Endothelial cell of coronary artery (primary cell): ENCODE measurements at places on chromosomes 11 and 22. TPM values are rescaled to one million over a fixed set of nuclear protein-coding genes. Genes with fewer than 3 reads are reported as not detected.

OR5A1 gene
- not detected in 2 replicates for total RNA-seq

KIF18A gene
- total RNA-seq: 8.9 and 15.4 TPM in 2 replicates

TIGD3 gene
- 0.09 and 0.27 TPM in 2 replicates for total RNA-seq

APLNR gene
- under 0.01 TPM in 2 replicates for total RNA-seq

TTC36 gene
- total RNA-seq: 0.45 and 1.2 TPM in 2 replicates

PTGDR2 gene
- total RNA-seq: under 0.01 TPM in 1 of 2 replicates, not detected in the other

CTSW gene
- total RNA-seq: not detected in 2 replicates

CNTF gene
- 1.5 and 1.9 TPM in 2 replicates for total RNA-seq

CSNK2A3 gene
- 0.99 and 1.1 TPM in 2 replicates for total RNA-seq

ARL2 gene
- 88.1 and 122 TPM in 2 replicates for total RNA-seq

LMO2 gene
- total RNA-seq: 22.5 and 36.0 TPM in 2 replicates

TMEM191C gene
- 0.38 and 0.54 TPM in 2 replicates for total RNA-seq

PGM2L1 gene
- 15.7 and 22.5 TPM in 2 replicates for total RNA-seq

RAB1B gene
- total RNA-seq: 75.9 and 80.9 TPM in 2 replicates

GAB4 gene
- total RNA-seq: under 0.01 TPM in 1 of 2 replicates, not detected in the other

NEU3 gene
- 5.1 and 6.5 TPM in 2 replicates for total RNA-seq

C11orf16 gene
- not detected in 2 replicates for total RNA-seq

OSBPL5 gene
- total RNA-seq: 22.1 and 36.3 TPM in 2 replicates

OR6T1 gene
- total RNA-seq: not detected in 2 replicates

VWCE gene
- total RNA-seq: 1.9 and 4.1 TPM in 2 replicates

OR8G1 gene
- total RNA-seq: not detected in 2 replicates

BTBD18 gene
- total RNA-seq: not detected in 2 replicates
